ENCODE measurements at places on chromosomes 1 and 21. TPM values are rescaled to one million over a fixed set of nuclear protein-coding genes. Genes with fewer than 3 reads are reported as not detected.

The GOLT1A gene
- 1.1 TPM for total RNA-seq

- ATAC-seq, result no peak
Measured at GRCh38 chr1:82319546-82319945, 518.8 kb downstream of the ADGRL2 start.

The HSPG2 gene
- total RNA-seq, result 387 TPM

GRCh38 chr1:29055160-29055559, 68.5 kb downstream of the TMEM200B start:
- no peak for ATAC-seq

The NTRK1 gene
- 1.1 TPM for total RNA-seq

- ATAC-seq, result no peak
Measured at GRCh38 chr1:37143800-37144199, 109.5 kb upstream of the GRIK3 start.
